ENCODE measurements at places on chromosomes 3 and 15. TPM values are rescaled to one million over a fixed set of nuclear protein-coding genes. Genes with fewer than 3 reads are reported as not detected.
A peak's percentile ranks its signal among the peaks of the same experiment; 100 is the strongest.

CCRL2 gene
- total RNA-seq, result 0.77 TPM

RLBP1 gene
- 0.46 TPM for total RNA-seq

CPNE4 gene
- 3.2 TPM for total RNA-seq

IQCF5 gene
- total RNA-seq, result not detected

DNA sequence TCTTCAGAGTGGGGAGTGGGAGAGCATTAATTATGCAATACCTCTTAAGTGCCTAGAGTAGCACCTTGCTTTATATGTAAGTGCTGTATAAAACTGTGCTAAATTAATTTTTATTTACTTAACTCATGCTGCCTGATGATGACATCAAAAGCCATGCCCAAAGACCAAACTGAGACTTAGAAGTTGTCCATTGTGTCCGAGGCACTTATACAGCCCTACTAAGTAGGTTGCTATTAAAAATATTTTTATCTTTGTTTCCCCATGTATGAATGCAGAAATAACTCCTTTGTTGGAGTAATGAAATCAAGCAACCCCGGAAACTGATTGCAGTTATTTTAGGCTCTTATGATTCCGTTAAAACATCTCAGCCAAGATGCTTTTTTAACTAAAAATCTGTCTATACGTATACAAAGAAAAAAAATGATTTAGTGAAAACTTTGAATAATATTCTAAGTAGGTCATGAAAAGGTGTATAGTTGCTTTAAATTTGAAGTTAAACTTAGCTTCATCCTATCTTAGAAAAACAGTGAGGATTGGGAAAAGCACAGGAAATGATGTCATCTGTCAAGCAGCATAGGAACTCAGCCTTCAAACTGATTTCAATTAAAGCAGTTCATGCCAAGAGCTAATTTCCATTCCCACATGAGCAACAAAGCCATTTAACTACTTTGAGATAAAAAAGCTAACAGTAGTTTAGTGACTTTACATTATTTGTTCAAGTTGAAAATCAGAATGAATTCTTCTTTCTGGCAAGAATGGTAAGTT, 43.0 kb downstream of the FBN1 start:
- ATAC-seq, result peak; percentile 84

DNA sequence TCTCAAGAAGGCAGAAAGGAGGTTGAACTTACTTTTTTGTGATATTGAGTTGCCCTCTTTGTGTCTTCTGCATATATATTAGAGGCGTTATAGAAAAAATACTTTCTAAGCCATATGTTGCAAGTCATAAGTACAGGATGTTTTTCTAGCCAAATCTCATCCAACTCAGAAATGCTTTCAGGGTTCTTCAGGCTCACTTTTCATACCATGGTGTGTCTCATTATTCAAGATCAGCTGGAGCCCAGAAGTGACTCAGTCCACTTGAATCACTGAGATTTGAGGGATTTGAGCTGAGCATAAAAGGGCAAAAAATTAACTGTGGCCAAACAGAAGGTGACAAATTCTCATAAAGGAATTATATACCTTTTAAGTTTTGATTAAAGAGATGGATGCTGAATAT, 157.3 kb downstream of the WNT5A start:
- no peak for ATAC-seq

GRCh38 chr3:47870702-47871260, 67.8 kb downstream of the DHX30 start:
- ATAC-seq, result no peak

DNA sequence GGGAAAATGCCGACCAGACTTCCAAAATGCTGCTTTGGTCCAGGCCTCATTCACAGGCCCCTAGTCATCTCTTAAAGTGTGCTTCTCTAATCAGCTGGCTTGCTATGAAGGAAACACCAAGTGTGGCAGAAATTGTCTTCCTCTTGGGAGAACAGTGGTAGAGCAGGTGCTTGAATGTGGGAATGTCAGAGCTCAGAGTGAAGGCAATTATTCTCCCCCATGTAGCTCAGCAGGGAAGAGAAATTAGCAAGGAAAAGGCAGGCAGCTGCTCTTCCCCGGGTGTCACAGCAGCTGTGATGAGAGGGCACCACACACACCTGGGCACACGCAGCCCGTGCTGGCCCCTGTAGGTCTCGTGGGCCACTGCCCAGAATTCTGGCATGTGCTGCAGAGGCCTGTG, 358.5 kb downstream of the WDR72 start:
- no peak for ATAC-seq

DNA sequence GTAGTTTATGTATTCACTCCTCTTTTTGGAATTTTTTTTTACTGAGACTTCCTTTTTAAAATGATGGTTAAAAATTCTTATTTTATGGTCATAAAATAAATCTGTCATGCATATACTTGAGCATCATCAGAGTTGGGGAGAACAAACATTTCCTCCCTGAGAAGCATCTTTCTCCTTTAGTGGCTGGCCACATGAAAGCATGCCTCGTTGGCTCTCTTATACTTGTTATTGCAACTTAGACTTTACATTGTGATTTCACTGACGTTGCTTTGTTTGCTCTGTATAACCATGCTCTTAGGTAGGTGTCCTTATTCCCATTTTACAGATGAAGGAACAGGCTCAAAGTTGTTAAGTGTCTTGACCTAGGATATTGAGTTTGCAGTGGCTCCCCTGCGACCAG, 18.1 kb downstream of the BBX start:
- ATAC-seq, result no peak

DNA sequence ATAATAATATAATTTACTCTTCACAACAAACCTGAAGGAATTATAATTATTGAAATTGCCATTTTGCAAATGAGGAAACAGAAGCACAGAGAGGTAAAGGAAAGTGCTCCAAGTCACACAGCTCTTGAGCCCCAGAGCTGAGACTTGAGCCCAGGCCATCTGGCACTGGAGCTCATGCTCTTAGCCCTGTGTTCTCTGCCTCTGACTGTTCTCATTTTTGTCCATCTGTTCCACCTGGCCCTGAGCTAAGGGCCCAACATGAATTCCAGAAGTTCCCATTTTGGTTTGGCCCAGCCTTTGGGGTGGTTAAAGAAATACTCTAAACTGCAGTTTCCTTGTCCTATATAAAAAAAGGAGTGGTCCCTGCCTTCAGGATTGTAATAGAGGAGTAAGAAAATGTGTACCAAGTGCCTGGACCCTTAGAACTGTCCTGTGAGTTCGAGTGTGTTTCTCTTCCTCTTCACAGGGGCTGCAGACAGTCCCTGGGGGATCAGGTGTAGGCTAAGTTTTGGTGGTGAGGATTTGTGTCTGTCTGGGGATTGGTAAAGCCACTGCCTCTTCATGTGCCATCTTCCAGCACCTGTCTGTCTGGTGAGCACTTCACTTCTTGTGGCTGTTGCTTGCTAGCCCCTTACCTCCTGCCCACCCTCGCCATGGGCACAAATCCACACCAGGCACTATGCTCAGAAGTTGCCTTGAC, 91.8 kb downstream of the DNAJB8 start:
- ATAC-seq, result no peak

GRCh38 chr15:80730387-80730786, 35.3 kb downstream of the ABHD17C start:
- peak; percentile 48 for ATAC-seq

DNA sequence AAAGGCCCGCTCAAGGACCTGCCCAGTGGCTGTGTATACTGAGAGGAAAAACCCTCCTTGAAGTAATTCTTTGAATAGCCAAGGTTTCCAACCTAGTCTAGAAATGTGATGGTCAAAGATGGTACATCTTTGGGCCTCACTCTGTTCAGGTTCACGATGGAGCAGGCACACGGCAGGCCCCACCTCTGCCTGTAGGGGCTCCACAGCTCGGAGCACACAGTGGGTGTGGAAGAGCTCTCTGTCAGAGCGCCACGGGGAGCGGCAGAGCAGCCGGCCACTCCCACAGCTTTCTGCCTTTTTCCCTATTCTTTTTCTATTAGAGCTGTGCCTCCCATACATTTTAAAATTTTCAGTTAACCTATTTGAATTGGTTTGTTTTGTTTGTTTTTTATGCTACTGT, 89.5 kb downstream of the CTNNB1 start:
- no peak for ATAC-seq

Data from motor neuron (in vitro differentiated cells).